ENCODE measurements at places on chromosomes 5 and 9.

DNA sequence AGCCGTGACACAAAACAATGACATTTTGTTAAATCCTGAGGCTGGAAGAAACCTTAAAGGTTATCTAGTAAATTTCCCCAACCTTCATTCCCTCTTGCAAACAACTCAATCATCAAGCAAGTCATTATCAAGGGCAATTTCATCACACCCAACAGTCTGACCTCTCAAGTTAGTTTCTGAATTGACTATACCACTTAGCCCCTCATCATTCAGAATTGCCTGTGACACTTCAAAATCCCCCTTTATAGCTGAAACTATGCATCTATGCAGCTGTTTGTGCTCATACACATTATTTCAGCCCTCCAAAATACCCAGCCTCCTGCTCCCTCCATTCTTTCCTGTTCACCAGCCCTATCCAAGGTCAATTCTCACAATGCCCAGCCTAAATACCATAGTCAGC, 24.6 kb downstream of the LPAR1 start:
- DNase-seq = no peak

- no peak for DNase-seq
These were observed 376.9 kb downstream of the NTRK2 start for GRCh38 chr9:85046475-85046874.

GRCh38 chr9:34254141-34254913, 74.7 kb downstream of the KIF24 start:
- no peak for DNase-seq

- DNase-seq = no peak
These were observed 43.5 kb upstream of the SLC25A51 start for GRCh38 chr9:37947471-37947870.

- DNase-seq = no peak
These were observed 173.6 kb downstream of the GAPVD1 start for GRCh38 chr9:125434986-125435775.

Data from NCI-H526 (cell line).